LNCaP clone FGC (cell line): ENCODE measurements at places on chromosomes 5 and 9.

DNA sequence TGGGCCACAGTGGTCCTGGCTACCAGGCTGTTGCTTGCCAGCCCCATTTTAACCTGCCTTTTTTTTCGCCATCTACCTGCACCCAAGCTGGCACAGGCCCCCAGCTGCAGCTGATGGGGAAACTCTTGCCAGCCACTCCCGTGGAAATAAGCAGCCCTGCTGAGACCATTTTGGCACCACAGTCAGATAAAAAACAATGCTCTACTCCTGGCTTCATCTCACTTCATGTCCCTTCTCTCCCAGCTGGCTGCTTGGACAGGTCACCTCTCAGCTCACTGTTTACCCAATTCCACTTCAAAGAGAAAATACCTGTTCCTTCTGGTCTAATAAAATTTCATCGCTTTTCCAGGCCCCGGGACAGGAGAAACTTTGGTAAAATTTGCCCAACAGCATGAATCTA lies 322.6 kb upstream of the SLC30A5 start:
- no peak for DNase-seq

GRCh38 chr5:123279136-123279535 lies 144.1 kb downstream of the CEP120 start:
- no peak for DNase-seq

- no peak for DNase-seq
Observed at GRCh38 chr5:154779105-154779504, 23.9 kb downstream of the LARP1 start.

GRCh38 chr9:23117616-23118015 lies 671.0 kb downstream of the DMRTA1 start:
- DNase-seq: no peak

DNA sequence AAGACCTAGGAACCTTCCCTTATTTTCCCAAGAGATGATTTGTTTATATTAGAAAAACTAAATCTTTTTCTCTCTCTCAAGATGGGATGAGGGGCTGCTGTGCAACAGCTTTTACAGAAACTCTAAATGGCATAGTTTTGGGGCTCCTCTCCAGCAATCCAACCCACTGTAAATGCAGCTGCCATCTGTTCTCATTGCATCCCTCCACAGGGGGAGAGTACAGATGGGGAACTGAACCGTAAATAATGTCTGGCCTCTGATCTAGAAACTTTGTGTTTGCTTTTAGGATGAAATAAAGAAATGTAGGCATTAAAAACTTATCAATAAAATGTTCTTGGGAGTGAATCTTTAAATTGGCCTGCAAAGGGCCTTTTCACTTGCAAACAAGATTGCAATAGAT lies 291.4 kb downstream of the MCTP1 start:
- DNase-seq: no peak

DNA sequence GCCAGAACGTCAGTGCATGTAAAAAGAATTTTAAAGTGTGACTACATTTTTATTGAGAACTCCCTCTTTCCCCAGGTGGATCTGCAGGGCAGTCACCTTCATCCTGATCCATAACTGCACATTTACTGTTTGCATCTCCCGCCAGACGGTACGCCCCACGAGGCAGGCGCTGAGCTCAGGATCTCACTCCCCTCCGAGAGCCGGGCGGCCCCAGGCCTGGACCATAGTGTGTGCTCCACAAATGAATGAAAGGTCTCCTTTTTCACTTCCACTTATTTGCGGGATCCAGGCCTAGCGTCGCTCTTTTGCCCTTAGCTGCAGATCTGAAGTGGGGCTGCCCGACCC lies 378 bp downstream of the DROSHA start:
- no peak for DNase-seq

DNA sequence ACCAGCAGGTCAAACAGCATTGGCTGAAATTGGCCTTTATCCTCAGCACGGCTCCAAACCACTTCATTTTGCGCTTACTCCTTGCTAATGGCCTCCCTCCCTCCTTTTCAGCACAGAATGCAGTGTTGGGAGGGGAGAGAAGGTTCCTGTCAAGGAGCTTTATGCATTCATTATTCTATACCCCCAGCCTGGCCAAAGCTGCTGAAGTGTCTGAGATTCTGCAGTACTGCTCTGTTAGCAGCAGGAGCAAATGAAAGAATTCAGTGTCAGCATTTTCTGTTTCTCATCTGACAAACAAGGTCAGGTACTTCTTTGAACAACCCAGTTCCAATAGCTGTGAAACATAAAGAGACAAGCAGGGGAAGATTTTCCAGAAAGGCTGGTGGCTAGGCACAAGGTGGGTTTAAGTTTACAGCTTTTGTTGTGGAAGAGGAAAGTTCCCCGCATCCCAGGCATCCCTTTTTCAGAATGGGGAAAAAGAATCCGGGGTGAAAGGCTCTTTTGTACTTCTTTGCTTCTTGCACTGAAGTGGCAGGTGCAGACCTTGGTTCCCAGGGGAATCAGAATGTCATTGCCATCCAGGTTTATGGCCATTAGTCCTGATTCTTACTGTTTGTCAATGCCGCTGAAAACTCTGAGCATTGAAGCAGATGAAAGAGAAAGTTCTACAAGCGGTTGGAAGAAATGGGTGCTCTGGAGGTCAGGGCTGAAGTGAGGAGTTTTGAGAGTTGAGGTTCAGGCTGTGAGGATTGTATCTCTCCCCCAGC lies 109.3 kb upstream of the APC start:
- DNase-seq: no peak

DNA sequence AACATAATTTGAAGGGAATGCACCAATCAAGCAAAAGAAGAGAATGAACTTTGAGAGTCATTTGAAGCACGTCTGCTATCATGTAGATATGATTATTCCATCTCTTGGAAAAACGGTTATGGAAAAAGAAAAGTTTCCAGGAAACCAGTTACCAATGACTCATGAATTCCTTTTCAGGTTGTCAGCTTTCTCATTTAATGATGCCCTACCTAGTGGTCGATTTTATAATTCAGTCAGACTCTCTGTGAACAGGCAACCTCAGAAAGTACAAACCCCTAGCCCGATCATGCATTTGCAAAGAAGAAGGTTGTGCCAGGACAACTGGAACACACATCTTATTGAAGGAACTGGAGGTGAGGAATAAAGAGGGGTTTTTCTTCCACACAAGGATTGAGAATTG lies 355.1 kb upstream of the GRIA1 start:
- no peak for DNase-seq

DNA sequence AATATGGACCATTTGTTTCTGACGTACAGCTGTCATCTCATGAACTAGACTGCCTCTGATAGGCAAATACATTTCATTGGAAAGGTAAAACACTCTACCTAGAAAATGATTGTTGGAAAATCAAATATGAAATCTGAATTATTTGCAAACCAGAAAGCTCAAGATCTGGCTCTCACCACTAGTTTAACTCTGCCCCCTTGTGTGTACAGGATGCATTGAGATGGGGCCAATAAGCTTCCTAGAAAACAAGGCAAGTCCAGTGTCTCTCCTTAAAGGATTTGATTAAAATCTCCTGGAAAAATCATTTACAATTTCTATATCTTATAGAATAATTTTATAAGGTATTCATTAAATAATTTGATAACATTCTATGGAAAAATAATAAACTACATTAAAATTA lies 311.9 kb upstream of the ANKH start:
- no peak for DNase-seq

GRCh38 chr9:133738640-133739225 lies 581 bp upstream of the SARDH start:
- DNase-seq: no peak

DNA sequence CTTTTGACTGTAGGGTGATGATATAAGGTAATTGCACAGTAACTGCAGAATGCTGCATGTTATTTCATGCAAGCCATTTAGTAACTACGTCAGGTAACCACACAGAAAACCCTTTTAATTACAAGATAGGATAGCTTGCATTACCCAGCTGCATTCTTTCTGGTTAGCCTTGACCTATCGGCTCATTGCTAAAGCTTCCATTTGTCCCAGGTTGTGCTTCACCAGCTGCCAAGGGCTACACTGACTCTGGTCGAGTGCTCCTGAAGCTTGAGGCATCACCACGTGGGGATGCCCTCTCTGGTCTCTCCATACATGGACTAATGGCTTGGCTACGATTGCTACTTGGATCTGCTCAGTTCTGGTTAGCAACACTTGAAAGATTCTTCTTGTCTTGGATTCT lies 81.1 kb upstream of the SLC12A2 start:
- no peak for DNase-seq

DNA sequence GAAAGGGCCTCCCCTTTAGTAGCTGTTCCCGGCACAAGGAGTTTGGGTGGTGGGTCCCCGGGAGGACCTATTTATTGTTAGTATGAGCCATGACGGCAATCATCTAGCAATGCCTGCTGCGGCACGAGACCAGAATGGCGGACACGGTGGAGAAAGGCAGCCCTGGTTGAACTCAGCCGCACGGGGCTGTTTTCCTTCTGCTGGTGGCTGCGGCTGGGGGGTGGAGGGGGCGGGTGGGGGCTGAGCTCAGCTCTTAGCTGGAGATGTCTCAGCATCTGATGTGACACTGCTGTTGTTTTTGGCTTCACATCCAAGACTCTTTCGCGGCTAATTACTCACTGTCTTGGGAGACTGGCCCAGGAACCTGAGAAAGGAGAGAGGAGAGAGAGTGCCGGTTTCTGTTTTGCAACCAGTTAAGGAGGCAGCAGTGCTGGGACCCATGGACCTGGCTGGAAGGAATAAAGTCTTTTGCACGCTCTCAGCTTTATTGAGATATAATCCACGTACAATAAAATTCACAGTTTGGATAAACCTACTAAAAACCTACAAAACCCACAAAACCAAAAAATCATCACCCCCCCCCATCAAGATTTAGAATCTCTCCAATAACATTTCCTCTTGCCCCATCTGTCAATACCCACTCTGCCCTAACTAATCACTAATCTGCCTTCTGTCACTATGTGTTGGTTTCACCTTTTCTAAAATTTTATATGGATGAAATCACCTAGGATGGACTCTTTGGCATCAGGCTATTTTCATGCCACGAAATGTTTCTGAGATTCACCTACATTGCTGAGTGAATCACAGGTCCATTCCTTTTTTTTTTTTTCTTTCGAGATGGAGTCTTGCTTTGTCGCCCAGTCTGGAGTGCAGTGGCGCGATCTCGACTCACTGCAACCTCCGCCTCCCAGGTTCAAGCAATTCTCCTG lies 81.8 kb upstream of the NEURL1B start:
- no peak for DNase-seq

DNA sequence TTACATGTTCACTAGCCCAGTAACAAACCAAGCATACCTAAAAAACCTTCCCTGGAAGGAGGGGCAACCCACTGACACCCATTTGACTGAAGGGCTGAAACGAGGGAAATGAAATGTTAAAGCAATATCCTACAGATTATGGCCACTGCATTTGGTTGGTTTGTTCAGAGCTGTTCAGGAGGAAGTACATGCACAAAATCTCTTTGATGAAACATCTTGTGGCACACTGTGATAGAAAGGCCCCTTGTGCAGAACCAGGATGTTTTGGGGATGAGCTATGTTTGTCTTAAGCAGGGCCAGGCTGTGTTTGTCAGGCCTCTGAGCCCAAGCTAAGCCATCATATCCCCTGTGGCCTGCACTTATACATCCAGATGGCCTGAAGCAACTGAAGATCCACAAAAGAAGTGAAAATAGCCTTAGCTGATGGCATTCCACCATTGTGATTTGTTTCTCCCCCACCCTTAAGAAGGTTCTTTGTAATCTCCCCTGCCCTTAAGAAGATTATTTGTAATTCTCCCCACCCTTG lies 467.3 kb upstream of the PIK3R1 start:
- DNase-seq: no peak

GRCh38 chr5:27208051-27208450 lies 169.7 kb upstream of the CDH9 start:
- no peak for DNase-seq

DNA sequence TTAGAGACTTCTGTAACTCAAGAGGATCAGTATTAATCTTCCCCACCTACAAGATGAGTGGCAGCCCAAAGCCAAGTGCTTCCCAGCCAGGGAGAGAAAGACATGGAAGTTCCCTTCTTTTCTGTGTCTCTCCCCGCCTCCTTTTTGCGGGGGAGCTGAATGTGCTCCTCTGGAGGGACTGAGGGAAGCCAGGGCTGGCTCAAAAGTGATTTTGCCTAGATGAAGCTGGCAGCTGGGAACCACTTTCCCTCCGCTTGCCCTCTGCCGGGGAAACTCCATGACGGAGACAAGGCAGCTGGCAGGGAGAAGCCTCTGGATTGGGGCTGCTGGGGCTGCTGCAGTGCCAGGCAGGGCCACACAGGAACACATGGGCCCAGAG lies 24.4 kb downstream of the EGR1 start:
- DNase-seq: no peak

DNA sequence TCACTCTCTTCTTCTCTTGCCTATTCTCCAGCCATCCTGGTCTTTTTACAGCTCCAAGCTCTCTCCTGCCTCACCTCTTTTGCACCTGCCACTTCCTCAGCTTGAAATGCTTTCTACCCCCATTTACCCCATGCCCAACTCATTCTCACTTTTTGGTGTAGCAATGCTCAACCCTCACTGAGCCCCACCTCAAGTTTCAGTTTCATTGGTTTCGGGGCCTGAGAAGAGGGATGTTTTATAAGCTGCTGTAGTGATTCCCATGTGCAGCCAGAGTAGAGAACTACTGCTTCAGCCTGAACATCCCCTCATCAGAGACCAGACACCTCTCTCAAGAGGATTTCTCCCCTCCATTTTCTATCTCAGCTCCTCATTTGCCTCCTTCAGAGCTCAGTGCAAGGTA lies 45.2 kb upstream of the FYB1 start:
- no peak for DNase-seq

DNA sequence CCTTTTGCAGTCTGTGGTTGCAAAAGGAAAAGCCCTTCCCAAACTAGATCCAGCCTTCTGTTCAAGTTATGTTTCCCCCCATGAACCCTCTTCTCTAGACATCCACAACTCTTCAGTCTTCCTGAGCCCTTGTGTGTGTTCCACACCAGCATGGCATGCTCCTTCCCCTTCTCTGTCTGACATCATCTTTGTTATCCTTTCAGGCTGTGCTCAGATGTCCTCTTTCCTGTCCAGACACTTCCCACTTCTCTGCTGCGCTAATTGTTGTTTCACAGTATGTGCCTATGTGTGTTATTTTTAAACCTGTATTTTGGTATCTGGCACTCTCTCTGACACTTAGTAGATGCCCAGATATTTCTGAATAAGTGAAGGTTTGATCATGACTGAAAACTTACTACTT lies 38.2 kb downstream of the FOCAD start:
- no peak for DNase-seq

DNA sequence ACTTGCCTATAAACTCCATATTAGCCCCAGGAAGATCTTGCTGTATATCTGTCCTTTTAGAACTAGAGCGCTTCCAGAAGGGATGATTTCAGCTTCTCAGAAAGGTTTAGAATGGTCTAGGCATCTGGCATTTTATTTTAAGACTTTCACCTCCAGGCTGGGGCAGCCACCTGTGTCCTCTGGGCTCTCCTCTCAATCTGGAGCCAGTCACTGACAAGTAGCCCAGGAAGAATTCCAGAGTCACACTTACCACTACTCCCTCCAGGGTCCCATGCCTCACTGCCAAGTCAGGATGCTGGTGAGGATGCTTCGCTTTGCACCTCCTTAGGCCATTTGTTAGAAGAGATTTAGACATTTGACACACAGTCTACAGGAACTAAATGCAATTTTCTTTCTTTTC lies 20.8 kb downstream of the B4GALT1 start:
- DNase-seq: no peak
